ENCODE measurements at places on chromosomes 12 and 14. TPM values are rescaled to one million over a fixed set of nuclear protein-coding genes. Genes with fewer than 3 reads are reported as not detected.
A peak's percentile ranks its signal among the peaks of the same experiment; 100 is the strongest.

DNA sequence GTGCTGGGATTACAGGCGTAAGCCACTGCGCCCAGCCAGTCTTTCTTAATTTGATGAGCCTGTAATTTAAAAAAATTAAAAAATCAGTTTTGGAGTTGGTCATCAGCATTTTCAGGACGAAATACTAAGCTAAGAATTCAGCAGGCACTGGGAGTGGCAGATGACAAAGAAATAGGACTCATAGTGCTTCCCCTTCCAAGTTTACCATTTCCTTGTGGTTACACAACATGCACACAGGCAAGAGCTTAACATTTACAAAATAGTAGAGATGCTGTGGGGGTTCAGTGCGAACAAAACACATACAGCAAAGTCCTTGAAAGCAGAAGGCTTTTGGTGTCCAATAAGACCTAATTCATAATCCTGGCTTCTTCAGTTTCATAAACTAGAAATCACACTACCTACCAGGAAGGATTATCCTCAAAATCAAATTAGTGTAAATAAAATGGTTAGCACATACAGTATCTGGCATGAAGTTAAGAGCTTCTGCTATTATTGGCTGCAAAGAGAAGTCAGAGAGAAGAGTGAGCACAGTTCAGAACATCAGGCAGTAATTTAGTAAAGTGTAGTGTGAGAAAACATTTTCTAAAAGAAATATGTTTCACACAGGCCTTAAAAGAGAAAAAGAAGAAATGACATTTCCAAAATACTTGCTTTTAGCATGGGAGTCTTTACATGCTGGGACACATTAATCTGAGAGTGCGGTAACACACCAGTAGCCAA lies 22.2 kb upstream of the KIF21A start:
- no peak overlapping the region for H3K4me3 ChIP-seq
- H3K27ac ChIP-seq = no peak overlapping the region
- H3K4me1 ChIP-seq = no peaks in the 10 kb centered on the region
- DNase-seq = no peak
- no peaks in the 10 kb centered on the region for H3K27me3 ChIP-seq

- H3K36me3 ChIP-seq = no peaks in the 10 kb centered on the region
- no peaks in the 10 kb centered on the region for H3K27me3 ChIP-seq
- no peaks in the 10 kb centered on the region for H3K4me1 ChIP-seq
- no peak for DNase-seq
- H3K27ac ChIP-seq = no peak overlapping the region
These were observed 84.8 kb downstream of the FBXL14 start for GRCh38 chr12:1509413-1510052.

DNA sequence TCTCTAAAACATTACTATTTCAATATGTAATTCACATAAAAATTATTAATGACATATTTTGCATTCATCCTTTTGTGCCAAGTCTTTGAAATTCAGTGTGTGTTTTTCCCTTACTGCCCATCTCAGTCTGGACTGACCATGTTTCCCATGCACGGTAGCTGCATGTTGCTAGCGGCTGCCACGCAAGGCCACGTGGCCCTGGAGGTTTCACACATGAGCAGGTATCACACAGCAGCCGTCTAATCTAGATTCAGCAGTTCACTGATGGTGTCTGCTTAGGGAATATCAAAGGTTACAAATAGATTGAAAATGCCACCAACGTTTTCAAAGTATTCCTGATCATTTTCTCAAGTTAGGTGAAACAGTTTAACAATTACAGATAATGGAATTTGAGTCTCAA lies 234.8 kb upstream of the FKBP4 start:
- no peak overlapping the region for H3K4me3 ChIP-seq
- no peaks in the 10 kb centered on the region for H3K4me1 ChIP-seq
- no peaks in the 10 kb centered on the region for H3K36me3 ChIP-seq
- no peaks in the 10 kb centered on the region for H3K27me3 ChIP-seq
- H3K27ac ChIP-seq = no peak overlapping the region
- DNase-seq = no peak

FBLN5 gene
- total RNA-seq = 80.4 TPM

DNA sequence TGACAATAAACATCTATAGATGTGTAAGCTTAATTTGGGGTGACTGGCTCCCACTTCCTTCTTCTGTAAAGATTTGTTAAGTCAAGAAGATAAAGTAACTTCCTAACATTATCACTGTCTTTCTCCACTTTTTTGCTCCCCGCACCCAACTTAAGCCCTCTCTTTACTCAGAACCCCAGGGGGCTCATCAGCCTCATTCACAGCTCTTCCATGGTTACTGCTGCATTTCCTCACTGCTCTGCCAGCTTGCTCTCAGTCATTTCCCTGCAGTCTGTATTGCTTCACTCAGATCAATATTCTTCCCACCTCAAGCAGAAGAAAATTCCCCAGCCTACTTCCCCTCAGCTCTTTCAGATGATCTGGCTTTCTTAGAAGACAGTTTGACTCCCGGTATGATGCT lies 102.0 kb downstream of the PIK3C2G start:
- H3K36me3 ChIP-seq = no peaks in the 10 kb centered on the region
- H3K4me3 ChIP-seq = no peak overlapping the region
- H3K27ac ChIP-seq = no peak overlapping the region
- H3K4me1 ChIP-seq = no peaks in the 10 kb centered on the region
- no peak for DNase-seq
- H3K27me3 ChIP-seq = no peaks in the 10 kb centered on the region

MTHFD1 gene
- 145 TPM for total RNA-seq

GRCh38 chr12:94172973-94173372 lies 24.6 kb downstream of the PLXNC1 start:
- no peaks in the 10 kb centered on the region for H3K27me3 ChIP-seq
- no peak overlapping the region for H3K27ac ChIP-seq
- no peaks in the 10 kb centered on the region for H3K36me3 ChIP-seq
- no peaks in the 10 kb centered on the region for H3K4me1 ChIP-seq
- no peak for DNase-seq

GLRX5 gene
- total RNA-seq = 21.3 TPM

GRCh38 chr12:109009766-109010165 lies 11.1 kb downstream of the SVOP start:
- H3K27me3 ChIP-seq = no peaks in the 10 kb centered on the region
- H3K36me3 ChIP-seq = no peaks in the 10 kb centered on the region
- no peak overlapping the region for H3K27ac ChIP-seq
- no peaks in the 10 kb centered on the region for H3K4me1 ChIP-seq
- no peak overlapping the region for H3K4me3 ChIP-seq

FOXG1 gene
- total RNA-seq = not detected

DNA sequence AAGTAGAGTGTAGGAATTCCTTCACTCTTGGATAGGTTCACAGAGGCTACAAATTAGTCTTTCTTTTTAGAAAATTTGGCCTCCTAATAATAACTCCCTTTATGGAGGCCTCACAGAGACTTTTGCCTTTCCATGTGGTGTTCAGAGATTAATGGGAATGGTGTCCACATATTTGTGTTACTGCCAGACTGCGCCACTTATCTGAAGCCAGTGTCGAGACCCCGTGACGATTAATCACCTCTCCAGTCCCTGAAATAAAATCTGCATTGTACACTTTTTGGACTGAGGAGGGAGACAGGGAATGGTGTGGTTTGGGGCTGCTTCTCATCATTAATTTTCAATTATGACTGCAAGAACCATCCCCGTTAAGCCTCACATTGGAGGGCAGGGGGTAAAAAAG lies 980.5 kb downstream of the FLRT2 start:
- no peaks in the 10 kb centered on the region for H3K4me1 ChIP-seq
- H3K27ac ChIP-seq = peak overlapping the region; percentile 43
- no peak overlapping the region for H3K4me3 ChIP-seq
- no peaks in the 10 kb centered on the region for H3K27me3 ChIP-seq
- peak; percentile 26 for DNase-seq

MIP gene
- not detected for total RNA-seq

PIANP gene
- total RNA-seq = not detected

DNA sequence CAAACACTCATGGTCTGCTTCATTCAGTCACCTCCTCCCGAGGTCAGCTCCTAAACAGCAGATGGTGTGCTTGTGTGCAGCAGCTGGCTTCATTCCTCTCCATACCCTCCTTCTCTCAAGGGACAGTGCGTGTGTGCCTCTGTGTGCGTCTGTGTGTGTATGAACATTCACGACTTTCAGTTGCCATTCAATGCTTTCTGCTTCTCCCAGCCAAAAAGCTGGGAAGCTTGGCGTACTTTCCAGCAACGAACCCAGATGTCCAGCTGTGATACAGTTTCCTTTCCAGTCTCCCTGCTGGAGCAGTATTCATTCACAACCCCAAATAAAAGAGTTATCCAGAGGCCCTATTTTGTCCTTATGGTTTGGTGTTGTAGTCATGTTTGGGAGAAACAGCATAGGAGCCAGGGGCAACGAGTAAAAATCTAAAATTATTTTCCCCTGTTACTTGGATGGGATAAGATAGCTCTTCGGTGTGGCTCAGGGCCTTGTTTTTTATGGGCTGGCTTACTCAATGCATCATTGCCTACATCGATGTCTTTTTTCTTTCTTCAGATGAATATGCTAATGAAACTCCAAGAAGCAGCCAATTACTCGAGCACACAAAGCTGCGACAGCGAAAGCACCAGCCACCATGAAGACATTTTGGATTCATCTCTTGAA lies 379.3 kb downstream of the NAV3 start:
- peaks cover 4% of the 10 kb centered on the region for H3K4me1 ChIP-seq
- no peaks in the 10 kb centered on the region for H3K36me3 ChIP-seq
- peak overlapping the region; percentile 69 for H3K27ac ChIP-seq

GRCh38 chr12:69118516-69118915 lies 120.9 kb upstream of the CPSF6 start:
- no peaks in the 10 kb centered on the region for H3K36me3 ChIP-seq
- DNase-seq = no peak
- H3K27ac ChIP-seq = no peak overlapping the region

ADCY4 gene
- 22.8 TPM for total RNA-seq

DNA sequence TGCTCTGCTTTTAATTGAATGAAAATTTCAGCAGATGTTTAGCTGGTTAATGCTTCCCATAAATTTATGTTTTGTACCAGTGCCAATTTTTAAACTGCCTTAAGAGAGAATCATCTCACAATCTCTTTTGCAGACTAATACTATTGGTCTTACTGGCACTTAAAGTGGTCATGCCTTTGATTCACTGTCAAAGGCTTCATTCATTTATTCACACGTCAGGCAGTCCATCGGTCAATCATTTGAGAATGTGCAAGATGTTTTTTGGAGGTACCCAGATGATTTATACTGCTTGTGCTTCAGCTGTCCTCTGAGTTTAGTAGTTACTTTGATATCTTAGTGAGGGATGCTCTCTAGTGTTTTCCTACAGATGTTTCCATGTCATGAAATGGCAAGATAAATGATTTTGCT lies 83.4 kb downstream of the NAV3 start:
- no peaks in the 10 kb centered on the region for H3K4me1 ChIP-seq
- H3K27ac ChIP-seq = no peak overlapping the region
- H3K4me3 ChIP-seq = no peak overlapping the region

DNA sequence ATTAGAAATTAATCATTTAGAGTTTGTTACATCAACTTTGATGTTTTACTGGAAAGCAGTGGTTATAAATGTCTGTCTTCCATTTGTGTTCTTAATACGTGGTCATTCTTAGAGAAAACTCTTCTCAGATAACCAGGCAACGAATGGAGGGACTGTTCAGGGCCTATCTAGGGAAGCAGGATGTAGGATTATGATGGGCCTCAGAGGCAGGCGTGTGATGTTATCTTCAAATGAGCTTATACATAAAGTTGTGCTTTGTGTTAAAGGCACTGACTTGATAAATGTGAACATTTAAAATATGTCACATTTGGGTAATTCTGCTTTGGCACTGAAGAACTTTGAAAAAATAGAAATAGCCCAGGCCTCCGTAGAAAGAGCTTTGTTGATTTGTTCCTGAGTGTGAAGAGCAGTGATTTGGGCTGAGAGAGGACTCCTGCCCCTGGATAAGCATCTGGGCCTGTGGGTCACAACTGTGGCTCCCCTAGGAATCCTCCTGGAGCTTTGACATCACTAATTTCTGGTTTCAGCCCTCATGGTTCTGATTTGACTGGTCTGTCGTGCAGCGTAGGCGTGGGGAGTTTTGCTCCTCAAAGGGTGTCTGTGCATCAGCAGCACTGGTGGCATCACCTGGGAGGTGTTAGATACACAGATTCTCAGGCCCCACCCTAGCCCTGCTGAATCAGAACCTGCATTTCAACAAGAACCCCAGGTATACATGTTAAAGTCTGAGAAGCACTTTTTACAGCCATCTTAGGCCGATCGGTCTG lies 55.4 kb downstream of the SAMD4A start:
- no peaks in the 10 kb centered on the region for H3K27me3 ChIP-seq
- DNase-seq = no peak
- H3K27ac ChIP-seq = no peak overlapping the region
- H3K4me3 ChIP-seq = no peak overlapping the region

- no peak overlapping the region for H3K27ac ChIP-seq
- no peaks in the 10 kb centered on the region for H3K36me3 ChIP-seq
- no peaks in the 10 kb centered on the region for H3K27me3 ChIP-seq
- no peak for DNase-seq
- no peak overlapping the region for H3K4me3 ChIP-seq
These were observed 154.3 kb upstream of the CCND2 start for GRCh38 chr12:4119157-4119761.

SLCO1B3 gene
- total RNA-seq = not detected

- H3K27me3 ChIP-seq = no peaks in the 10 kb centered on the region
- DNase-seq = no peak
- no peak overlapping the region for H3K27ac ChIP-seq
- no peak overlapping the region for H3K4me3 ChIP-seq
- no peaks in the 10 kb centered on the region for H3K36me3 ChIP-seq
These were observed 4.0 kb downstream of the FZD10 start for GRCh38 chr12:130166306-130166705.

DNA sequence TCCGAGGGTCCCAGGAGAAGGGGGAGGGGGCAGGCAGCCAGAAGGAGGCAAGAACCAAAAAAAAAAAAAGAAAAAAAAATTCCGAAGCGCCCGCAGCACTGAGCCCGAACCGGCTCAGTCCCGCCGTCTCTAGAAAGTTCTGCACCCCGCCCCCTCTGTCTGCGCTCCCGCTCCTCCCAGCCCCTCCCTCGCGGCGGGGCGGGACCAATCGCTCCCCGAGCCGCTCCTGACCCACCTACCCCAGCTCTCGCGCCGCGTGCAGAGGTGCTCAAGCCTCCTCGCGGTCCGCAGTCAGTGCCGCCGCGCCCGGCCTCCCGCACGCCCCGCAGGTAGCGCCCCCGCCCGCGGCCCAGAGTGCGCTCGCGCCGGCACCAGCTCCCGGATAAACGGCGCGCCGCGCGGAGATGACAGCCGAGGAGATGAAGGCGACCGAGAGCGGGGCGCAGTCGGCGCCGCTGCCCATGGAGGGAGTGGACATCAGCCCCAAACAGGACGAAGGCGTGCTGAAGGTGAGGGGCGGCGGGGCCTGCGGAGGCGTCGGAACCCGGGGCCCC lies at the start of gene FKBP4:
TSS of gene FKBP4 (plus strand) at position 235 of the 554 bp plus-strand sequence. CDS start at position 405, 170 bp downstream.
- DNase-seq = peak; percentile 92
- peaks cover 5% of the 10 kb centered on the region for H3K4me1 ChIP-seq
- H3K4me3 ChIP-seq = peak within 1 kb of the TSS; percentile 58
- no peaks in the 10 kb centered on the region for H3K27me3 ChIP-seq

CARMIL3 gene
- total RNA-seq = not detected

- H3K4me3 ChIP-seq = no peak overlapping the region
- H3K4me1 ChIP-seq = no peaks in the 10 kb centered on the region
- no peaks in the 10 kb centered on the region for H3K36me3 ChIP-seq
- H3K27ac ChIP-seq = peak overlapping the region; percentile 70
- no peaks in the 10 kb centered on the region for H3K27me3 ChIP-seq
These were observed 3.1 kb upstream of the MFAP5 start for GRCh38 chr12:8665759-8666158.

C14orf39 gene
- not detected for total RNA-seq

GRCh38 chr12:29050503-29050902 lies 98.6 kb upstream of the FAR2 start:
- no peak overlapping the region for H3K4me3 ChIP-seq
- no peaks in the 10 kb centered on the region for H3K27me3 ChIP-seq
- DNase-seq = no peak
- H3K4me1 ChIP-seq = no peaks in the 10 kb centered on the region

ASB2 gene
- total RNA-seq = 84.1 TPM

Data from uterus (tissue), 4 donors.